Midbrain (tissue), 1 donor: ENCODE measurements at places on chromosomes 1 and 21.

- no peak for DNase-seq
Observed at GRCh38 chr1:201633297-201633696, 94.4 kb downstream of the NAV1 start.

DNA sequence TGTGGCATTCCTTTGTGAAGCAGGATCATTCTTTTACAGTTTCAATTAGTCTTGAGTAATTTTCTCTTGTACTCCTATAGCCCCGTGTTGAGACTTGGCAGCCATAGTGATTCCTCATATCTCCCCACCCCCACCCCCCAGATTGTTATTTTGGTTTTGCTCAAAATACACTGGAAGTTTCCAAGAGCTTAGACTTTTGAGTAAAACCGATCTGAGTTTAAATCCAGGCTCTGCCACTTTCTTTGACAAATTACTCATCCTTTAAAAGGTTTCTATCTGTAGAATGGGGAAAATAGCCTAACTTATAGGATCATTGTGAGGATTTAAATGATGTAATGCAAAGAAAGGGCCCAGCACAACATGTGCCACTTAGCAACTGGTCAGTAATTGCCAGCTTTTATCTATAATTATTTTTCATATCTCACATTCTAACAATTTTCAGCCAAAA lies 53.1 kb upstream of the RC3H1 start:
- DNase-seq: no peak

DNA sequence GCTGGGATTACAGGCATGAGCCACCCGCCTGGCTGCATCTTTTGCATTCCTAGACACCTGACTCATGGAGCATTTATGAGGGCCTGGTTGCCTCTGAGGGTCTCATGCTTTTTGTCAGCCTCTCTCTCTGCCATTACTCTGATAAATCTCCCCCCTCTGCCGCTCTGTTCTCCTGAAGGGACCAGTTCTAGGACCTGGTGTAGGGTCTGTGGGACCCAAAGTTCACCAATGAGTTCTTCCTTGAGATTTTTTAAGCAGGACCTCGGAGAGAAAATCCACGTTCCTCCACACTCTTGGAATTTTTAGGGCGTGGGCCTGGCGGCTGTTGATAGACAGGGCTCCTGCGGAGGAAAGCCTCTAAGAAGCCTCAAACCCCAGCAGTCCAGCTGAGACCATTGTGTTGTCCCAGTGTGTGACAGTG lies 91.9 kb upstream of the ERRFI1 start:
- DNase-seq: no peak

- no peak for DNase-seq
Observed at GRCh38 chr1:218846181-218846580, 327.5 kb upstream of the LYPLAL1 start.

DNA sequence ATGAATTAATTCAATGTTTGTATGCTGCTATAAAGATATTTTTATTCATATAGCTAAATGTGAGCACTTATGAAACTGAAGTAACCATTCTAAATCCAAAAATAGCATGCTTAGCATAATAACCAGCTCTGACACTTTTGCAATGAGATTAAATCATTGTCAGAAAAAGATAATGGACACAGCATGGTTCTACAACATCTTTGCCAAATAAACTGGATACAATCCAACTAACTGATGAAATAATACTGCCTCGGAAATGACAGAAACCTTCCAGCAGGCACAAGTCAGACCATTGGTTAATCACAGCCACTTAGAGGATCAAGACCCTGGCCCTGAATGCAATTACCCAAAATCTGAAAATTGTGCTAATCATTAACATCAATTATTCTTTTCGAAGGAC lies 592.7 kb upstream of the ADGRL4 start:
- no peak for DNase-seq

GRCh38 chr21:35933466-35933865 lies 126.9 kb downstream of the SETD4 start:
- peak; percentile 8 for DNase-seq

- no peak for DNase-seq
Observed at GRCh38 chr21:20004367-20004766, 993.8 kb upstream of the NCAM2 start.

DNA sequence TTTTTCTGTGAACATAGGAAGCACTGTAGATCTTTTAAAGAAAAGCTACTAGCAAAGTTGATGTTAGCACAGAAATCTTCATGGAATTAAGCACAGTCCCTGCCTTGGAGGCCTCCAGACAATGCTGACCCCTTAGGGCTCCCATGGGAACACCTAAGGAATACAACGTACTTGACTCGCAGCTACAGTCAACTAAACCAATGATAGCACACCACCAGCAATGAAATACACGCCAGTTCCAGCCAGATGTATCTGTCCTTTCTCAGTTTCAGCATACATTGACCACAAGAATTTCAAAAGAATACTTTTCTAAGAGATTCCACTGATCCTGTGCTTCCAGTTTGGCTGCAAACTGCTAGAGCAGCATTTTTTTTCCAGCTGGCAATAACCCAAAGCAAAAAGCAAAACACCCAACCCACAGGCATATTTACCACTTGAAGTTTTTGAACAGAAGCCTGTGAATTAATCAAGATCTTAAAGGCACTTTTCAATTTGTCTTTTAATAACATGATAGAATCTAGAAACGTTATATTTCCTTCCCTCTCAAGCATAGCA lies 42.8 kb upstream of the KRTAP11-1 start:
- DNase-seq: no peak

DNA sequence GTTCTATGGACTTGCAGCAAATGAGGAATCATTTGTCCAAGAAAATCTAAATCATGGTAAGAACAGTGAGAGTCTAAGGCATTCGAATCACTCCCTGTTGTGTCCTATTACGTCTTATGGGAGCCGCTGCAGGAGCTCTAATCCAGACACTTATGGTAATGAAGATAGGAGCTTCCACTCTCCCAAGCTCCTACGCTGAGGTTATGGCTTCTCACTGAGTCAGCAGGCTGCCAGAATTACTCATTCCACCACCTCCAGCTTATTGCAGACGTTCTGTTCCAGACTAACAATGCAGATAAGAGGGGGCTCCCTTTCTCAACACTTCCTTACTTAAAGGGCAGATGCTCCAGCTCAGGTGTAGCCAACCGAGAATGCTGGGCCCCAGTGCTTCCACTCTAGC lies 212.6 kb downstream of the GREM2 start:
- DNase-seq: no peak

DNA sequence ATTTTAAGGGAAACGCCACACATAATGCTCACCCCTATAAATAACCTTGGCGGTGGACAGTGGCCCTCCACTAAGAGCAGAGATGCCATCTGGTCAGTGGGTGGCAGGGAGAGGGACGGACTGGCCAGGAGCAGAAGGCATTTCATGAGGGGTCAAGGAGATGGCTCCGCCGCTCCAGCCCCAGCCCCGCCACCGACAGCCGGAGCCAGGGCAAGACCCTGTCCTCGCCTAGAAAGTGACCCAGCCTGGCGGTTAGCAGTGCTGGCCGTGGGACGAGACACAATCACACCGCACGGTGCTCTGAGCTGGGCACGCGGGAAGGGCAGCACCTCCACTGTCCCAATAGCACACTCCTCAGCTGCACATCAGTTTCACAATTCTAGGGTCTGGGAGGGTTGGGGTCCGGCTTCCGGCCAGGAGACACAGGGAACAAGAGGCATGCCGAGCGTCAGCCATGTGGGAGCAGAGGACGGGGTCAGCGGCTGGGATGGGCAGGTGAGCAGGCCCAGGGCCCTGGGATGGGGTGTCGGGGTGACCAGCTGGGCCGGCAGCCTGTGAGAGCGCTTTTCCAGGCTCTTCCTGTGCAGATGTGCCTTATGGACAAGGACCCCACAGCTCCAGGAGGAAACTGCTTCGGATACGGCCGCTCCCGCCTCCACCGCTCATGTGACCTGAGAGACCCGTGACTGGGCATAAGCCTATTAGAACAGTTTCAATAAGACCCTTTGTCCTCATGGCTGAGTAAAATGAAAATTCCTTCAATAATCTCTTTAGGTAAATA lies 5.7 kb downstream of the SLC19A1 start:
- DNase-seq: no peak

DNA sequence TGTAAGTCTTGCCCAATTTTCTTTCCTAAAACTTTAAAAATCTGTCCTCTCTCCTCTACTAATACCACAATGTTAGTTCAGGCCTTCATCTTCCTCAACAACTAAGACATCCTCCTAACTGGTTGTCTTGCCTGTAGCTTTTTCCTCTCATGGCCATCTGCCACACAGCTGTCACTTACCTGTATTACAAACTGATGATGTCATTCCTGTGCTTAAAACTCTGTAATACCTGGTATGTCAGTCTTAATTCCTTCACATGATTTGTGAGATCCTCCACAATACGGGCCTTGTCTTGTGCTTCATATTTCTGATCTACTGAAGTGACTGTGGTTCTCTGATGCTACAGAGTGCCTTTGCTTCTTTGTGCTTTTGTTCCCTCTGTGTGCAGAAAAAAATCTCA lies 9.8 kb downstream of the MRPS14 start:
- DNase-seq: no peak

DNA sequence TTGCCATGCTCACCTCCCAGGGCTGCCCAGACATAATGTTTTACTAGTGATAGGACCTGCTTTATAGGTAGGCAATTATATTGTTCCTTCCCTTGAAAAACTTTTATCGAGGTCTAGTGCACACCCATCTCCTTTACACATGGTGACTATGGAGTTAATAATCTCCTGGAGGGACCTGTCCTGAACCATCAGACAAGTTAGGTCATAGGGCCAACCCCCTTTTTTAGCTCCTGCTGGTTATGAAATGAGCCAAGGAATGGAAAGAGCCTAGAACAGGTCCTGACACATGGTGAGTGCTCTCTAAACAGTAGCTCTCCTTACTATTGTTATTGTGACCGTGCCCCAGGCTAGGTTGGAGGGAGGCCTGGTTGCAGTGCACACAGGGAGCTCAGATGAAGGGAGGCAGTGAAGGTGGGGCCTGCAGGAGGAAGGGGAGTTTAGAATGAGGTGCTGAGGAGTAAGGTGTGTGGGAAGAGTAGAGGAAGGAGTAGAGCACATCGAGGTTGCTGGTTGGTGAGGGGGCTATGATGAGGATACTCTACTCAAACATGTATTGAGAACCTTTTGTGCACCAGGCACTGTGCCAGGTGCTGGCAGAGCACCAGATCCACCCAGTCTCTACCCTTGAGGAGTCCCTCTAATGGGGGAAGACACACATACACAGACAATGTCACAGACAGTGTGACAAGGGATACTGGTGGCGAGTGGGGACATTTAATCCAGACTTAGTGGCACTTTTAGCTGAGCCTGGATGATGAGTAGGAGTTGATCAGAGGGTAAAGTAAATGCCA lies 14.1 kb upstream of the LMNA start:
- no peak for DNase-seq

GRCh38 chr1:87044424-87044823 lies 130.0 kb downstream of the HS2ST1 start:
- no peak for DNase-seq

- no peak for DNase-seq
Observed at GRCh38 chr1:236027104-236027503, 37.8 kb downstream of the NID1 start.
